CD4-positive, alpha-beta T cell (primary cell): ENCODE measurements at places on chromosomes 5 and 9.

DNA sequence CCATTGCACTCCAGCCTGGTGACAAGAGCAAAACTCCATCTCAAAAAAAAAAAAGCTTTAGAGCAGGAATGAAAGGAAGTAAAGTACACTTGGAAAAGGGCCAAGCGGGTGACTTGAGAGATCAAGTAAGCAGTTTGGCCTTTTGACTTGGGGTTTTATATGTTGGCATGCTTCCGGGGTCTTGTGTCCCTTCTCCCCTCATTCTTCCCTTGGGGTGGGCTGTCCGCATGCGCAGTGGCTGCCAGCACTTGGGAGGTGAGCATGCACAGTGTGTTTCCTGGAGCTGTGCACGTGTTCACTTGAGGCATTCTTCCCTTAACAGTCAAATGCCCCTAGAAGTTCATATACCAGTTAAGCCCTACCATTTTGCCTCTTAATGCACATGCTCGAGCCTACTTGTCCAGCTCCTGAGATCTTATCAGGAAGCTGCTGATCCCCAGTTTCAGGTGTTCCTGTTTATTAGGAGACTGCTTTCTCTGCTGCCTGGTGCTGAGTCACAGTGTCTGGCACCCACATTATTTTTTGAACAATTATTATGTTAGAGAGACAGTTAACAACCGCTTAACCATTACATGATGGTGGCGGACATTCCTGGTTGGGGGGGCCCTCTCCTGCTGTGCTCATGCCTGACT lies 32.6 kb upstream of the PRRC2B start:
- no peak for DNase-seq

DNA sequence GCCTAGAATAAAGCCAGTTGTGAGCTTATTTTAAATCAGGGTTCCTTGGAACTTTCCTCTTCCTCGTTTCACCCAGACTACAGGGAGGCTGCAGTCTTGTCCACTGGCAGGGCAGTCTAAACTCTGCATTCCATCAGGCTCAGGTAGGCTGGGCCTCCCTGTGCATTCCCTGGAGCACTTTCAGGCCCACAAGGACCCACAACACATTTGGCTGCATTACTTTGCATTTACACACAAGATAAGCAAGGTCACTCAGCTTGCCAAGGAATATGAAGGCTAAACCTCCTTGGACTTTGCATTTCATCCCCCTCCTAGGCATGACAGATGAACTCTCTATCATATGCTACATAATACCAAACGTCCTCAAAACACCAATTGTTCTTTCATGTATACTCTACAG lies 104.2 kb downstream of the MARCHF3 start:
- DNase-seq = no peak

DNA sequence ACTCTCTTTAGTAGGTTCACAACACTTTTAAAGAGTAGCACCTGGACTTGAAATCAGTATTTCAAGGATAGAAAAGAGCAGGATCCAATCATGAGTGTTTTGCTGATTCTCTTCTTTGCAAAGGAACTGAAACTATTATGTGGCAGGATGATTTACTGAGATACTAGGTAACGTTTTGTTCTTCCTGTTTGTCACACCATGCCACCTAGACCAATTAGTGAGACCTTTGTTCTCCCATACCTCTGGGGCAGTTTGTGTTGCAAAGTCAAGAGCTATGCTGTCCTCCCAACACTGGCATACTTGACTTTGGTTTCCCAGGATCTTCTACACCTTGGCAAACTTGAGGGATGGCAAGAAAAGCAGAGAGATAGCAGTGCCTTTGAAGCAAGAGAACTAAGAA lies 43.4 kb downstream of the PPP1R2B start:
- no peak for DNase-seq

DNA sequence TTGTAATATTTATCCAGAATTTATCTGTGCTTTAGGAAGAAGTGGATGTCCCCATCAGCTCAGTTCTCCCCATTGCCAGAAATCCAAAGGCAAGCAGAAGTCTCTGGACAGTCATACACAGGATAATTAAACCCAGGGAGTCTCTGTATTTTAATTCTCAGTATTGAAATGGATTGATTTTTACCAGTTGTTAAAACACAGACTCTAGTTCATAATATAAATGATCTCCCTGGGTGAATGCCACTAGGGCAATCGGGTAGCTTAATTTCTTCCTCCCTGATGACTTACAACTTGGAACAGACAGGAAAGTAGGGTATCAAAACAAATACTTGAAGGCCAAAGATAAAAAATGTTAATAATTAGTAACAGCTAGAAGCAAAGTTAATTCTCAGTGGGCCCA lies 66.5 kb upstream of the DAP start:
- no peak for DNase-seq

DNA sequence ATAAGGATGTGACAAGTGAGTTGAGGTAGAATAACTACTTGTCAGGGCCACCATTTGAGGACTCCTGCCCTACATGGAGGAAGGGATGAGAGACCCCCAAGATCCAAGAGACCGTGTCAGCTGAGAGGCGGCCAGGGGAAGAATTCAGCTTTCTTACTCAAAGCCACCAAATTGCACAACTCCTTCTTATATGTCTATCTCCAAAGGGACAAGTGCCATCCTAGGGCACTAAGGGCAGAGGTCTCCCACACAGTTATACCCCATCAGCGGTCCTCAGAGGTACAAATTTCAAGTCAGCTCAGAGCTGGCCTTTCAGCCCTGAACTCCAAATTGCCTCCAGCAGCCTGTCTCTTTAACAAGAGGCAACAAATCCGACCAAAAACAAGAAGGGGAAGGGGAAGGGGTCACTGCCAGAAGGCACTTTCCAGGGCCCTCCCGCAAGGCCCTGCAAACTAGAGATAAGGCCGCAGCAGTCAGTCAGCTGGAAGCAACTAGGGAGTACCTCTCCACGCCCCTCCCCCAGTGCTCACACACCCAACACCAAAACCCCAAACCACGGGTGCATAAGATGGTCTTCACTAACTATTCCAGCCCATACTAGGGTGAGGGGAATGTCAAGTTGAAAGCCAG lies 6.1 kb upstream of the STOML2 start:
- no peak for DNase-seq

DNA sequence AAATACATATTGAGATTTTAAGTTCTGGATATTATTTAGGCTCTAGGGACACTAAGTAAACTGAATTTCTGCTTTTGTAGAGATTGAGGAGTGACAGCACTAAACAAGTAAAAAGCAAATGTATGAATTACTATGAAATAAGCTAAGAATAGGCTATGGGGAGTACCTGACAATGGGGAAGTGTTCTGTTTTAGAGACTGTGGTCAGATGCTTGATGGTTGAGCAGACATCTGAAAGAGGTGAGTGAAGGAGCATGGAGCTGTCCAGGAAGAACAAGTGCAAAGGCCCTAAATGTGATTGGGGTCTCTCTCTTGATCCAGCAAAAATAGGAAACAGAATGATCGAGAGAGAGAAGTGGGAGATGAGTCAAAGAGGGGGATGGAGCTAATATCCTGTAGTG lies 111.7 kb downstream of the JAKMIP2 start:
- DNase-seq = no peak
